ENCODE measurements at places on chromosomes 6 and 20.

DNA sequence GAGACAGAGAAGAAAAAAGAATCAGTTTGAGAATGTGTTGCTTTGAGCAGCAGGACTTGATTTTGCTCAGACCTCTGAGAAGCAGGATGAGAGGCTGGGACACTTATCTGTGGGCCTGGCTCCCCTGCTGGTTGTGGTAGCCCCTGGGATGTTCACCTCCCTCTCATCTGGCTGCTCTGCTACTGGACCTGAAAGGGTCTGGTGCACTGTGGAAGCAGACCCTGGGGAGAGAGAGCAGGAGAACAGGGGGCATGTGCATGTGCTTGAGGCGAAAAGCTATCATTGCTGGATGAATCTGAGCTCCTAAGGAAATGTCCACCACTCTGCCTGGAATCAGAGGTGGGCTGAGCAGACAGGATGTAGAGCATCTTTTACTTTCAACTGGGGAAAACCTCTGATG is 161.1 kb downstream of the SCP2D1 start:
- no peak for DNase-seq

DNA sequence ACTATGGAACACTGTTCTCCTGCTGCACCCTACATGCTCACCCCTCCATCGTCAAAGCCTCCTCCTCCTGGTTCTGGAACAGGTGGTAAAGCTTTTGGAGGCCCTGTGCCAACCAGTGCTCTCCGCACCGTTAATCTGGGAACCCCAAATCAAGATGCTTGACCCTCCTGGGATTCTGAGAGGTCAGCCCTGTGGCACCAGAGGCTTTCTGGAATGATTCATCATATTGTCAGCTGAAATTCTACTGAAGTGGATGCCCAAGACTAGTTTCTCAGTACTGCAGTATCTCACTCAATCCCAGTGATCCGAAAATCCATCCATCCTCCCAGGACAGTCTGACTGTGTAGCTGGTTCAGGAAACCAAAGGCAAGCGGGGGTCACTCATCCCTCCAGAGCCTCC is 92.7 kb downstream of the TRERF1 start:
- DNase-seq: no peak

- no peak for DNase-seq
Measured at GRCh38 chr6:165515963-165516624, 146.9 kb downstream of the PDE10A start.

DNA sequence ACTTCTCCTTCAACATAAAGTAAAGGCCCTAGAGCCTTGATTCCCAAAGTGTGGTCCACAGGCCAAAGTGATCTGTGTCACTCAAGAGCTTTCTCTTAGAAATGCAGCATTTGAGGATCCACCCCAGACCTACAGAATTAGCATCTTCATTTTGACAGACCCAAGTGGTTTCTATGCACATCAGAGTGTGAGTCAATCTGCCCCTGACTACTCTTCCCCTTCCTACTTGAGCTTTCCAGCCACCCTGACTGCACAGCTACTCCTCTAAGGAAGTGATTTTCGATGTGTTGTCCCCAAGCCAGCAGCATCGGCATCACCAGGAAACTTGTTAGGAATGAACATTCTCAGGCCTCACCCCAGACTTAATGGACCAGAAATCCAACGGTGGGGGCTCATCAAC is 2.6 kb downstream of the MEP1A start:
- DNase-seq: no peak

DNA sequence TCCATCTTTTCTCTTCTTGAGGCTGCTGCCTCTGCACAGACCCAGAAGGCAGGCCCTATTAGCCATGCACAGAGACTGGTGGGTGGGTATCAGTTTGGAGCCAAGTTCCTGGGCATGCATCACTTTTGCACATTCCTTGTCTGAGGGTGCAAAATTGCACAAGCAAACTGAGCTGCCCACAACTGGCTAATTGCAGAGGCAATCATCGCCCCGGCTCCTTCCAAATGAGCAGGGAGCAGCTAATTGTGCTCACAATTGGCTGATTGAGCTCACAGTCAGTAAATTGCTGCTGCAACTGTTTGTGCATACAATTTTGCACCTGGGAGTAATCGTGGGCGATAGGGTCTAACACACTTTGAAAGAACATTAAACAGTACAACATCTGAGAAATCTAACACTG is 511.4 kb downstream of the DHX35 start:
- DNase-seq: no peak

GRCh38 chr6:45966340-45966739 is 49.3 kb downstream of the CLIC5 start:
- no peak for DNase-seq

GRCh38 chr20:56855708-56856107 is 226.6 kb downstream of the TFAP2C start:
- no peak for DNase-seq

DNA sequence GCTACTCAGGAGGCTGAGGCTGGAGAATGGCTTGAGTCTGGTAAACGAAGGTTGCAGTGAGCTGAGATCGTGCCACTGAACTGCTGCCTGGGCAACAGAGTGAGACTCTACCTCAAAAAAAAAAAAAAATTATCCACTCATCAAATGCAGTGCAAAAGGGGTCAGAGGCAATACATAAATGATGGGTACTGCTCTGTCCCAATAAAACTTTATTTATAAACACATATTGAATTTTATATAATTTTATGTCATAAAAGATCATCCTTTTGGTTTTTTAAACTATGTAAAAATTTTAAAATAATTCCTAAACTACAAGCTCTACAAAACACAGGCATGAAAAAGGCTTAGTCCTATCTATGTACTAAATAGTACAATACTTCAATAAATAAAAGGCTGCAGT is 10.3 kb downstream of the KHDC1 start:
- no peak for DNase-seq

DNA sequence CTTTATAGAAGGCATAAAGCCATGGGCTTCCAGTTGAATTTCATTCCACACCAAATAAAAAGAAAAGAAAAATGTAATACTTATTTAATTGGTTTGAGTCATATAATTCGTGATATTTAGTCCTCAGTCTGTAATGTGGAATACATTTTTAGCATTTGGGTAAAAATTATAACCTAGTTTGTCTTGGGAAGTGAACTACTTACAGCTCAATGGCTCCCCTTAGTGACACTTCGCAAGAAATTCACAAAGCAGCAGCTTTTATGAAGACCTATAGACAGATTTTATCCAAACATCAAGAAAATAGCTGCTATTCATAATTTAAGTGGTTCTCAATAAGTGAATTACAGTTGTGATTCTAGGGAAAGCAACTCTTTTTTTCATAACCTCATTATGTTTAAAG is 72.1 kb downstream of the RSPO3 start:
- peak; percentile 15 for DNase-seq

DNA sequence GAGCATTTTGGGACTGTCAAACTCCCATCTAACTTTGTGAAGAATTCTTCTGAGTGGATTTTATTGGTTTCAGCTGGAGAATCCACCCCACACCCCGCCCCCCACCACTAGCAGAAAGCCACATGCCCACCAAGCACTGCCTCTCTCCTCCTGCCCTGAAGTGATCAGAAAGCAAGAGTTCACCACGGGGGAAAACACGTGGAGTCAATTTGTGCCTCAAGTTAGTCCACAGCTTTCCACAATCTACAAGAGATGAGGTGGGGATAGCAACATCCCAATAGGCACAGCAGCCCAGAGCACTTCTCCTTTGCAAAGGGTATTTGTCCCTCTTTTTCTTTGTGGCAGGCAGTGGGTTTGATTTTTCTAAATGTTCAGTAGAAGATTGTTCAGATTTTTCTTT is 177.3 kb upstream of the NT5E start:
- DNase-seq: no peak

DNA sequence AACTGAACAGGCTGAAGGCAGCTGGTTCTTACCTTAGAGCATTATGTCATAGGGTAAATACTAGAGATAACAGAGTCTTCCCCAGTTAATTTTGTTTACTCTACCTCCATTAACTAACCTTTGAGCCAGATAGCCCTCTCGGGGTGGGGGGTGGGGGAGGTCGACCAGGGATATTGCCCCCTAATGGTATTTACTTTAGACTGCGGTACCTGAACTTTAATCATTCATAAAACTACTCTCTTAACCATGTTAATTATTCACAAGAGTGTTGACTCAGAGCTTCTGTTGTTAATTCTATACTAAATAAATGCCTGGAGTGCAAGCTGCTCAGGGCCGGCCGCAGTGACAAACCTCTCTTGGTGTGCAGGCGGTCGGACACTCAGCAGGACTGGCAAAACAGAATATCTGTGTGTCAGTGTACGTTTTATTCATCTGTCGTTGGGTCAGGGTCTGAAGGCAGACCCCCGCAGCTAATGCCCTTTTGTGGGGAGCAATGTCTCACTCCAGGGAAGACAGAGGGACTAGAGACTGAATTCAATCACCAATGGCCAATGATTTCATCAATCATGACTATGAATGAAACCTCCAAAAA is 152.4 kb upstream of the COL21A1 start:
- DNase-seq: no peak

- no peak for DNase-seq
Measured at GRCh38 chr6:128235556-128235955, 284.8 kb downstream of the PTPRK start.

- DNase-seq: no peak
Measured at GRCh38 chr20:44651434-44651683, 140 bp downstream of the ADA start.

GRCh38 chr20:45993197-45993951 is 15.3 kb upstream of the MMP9 start:
- no peak for DNase-seq

DNA sequence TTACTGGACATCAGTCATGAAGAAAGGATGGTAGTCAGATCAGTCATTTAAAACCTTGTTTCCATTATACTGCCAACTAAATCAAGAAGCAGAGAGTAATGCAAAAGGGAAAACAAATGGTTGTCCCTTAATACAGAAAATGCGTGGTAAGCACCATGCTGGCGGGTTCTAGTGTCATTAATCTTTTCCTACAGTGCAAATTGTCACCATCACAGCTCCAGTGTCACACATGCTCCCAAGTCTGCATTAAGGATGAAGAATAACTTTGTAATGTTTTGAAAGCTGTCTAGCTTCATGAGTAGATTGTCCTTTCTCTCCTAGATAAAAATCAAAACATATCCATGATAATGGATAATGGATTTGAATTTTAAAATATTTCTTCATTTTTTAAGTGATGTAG is 735.6 kb downstream of the EPHA7 start:
- DNase-seq: no peak

DNA sequence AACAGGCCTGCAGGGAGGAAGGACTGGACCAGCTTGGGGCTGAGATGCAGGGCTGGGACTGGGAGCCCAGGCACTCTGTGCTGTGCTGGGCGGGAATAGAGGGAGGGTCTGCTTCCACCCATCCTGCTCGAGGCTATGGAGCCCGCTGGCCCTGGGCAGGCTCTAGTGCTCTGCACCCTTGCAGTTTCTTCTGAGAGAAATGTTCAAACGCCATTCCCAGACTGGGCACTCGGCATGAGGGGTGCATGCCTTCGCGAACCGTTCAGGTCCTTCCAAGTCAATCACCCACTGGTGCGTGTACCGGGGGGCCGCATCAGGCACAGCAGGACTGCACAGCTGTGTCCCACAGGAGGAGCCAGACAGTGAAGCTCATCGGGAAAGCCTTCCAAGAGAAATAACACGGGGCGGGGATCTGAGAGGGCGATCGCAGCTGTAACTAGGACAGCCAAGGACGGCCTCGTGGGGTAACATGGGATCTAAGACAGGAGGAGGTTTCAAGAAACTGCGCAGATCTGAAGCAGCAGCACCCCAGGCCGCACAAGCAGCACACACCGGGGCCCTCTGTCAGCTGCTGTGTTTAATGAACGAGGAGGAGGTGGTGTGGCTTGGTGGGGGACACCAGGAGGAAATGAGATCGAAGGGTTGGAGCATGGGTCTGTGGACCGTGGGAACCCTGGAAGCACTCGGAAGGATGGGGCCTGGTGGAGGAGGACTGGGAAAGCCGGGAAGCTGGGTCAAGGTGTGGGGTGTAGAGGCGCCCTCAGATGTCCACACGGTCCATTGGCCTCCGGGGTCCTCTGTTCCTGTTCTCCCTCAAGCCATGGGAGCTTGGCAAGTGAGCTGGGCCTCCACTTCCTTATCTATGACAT is 26.1 kb upstream of the PYGB start:
- DNase-seq: no peak

DNA sequence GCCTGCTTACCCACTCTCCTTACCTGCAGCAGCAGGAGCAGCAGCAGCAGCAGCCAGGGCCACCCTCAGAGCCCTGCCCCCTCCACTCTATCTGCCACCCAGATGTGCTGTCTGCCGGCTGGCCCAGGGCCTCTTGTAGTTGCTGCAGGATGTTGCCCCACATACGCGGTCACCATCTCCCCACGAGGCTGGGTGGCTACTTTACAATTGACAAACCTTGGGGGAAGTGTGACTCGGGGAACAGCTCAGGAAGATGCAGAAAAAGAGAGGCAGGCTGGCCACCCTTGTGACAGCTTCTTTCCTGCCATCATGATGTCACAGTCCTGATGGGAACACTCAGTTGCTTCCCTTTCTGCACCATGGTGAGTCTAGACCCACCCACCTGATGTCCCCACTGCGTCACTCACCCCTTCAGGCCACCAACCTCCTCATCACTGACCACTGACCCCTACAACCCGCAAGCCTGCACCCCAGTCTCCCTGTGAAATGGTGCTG is 14.5 kb downstream of the TREM1 start:
- DNase-seq: peak; percentile 17

DNA sequence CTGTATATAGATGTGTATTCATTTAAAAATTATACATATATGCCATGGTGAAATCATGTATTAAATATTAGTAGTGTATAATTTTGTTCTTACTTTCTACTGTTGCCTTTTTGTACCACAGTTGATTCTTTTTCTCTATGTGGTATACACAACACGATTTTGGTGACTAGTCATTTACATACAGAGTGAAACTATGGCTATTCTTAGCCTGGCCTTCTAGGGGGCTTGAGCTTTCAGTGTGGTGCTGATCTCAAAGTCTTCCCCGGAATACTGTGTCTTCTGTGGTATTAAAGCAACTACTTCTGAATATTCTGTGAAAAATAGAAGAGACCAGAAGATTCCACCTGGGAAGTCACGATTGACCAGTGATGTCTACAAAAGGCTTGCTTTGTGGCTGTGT is 301.9 kb downstream of the UTRN start:
- no peak for DNase-seq

- no peak for DNase-seq
Measured at GRCh38 chr6:156925718-156926607, 148.8 kb downstream of the ARID1B start.

- no peak for DNase-seq
Measured at GRCh38 chr6:47446669-47447330, 30.8 kb upstream of the CD2AP start.

- peak; percentile 58 for DNase-seq
Measured at GRCh38 chr6:158564243-158565121, 4.6 kb downstream of the TMEM181 start.

GRCh38 chr20:11219192-11219591 is 545.4 kb upstream of the JAG1 start:
- DNase-seq: no peak

GRCh38 chr20:20439602-20440190 is 71.8 kb downstream of the INSM1 start:
- DNase-seq: no peak

All from activated CD4-positive, alpha-beta T cell treated with anti-CD3 and anti-CD28 coated beads, Interleukin-10, Interleukin-2, amounts not matched to agents 100 ng/mL and 50 ng/mL, durations not matched to agents 16 hours and 8 hours (primary cell).